Activated CD4-positive, alpha-beta T cell treated with anti-CD3 and anti-CD28 coated beads, Interleukin-10, Interleukin-2, amounts not matched to agents 100 ng/mL and 50 ng/mL, durations not matched to agents 16 hours and 8 hours (primary cell): ENCODE measurements at places on chromosomes 7 and 10.

GRCh38 chr10:51729822-51730555 lies 30.6 kb upstream of the CSTF2T start:
- DNase-seq: no peak

DNA sequence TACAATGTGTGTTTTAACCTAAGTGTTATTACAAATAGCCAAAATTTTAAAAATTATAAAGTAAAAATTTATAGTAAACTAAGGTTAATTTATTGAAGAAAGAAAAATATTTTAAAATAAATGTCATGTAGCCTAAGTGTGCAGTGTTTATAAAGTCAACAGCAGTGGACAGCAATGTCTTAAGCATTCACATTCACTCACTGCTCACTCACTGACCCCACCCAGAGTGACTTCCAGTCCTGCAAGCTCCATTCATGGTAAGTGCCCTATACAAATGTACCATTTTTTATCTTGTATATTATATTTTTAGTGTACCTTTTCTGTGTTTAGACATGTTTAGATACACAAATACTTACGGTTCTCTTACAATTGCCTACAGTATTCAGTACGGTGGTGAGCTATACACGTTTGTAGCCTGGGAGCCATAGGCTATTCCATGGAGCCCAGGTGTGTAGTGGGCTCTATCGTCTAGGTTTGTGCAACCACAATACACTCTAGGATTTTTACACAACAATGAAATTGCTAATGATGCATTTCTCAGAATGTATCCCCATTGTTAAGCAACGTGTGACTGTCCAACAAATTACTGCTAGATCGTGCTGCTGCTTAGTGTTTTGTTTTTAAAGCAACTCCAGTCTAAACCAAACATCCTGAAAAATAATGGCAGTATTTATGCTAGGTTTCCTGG lies 108.9 kb upstream of the NAMPT start:
- DNase-seq: no peak

GRCh38 chr7:101778026-101778580 lies 39.3 kb upstream of the CUX1 start:
- no peak for DNase-seq

DNA sequence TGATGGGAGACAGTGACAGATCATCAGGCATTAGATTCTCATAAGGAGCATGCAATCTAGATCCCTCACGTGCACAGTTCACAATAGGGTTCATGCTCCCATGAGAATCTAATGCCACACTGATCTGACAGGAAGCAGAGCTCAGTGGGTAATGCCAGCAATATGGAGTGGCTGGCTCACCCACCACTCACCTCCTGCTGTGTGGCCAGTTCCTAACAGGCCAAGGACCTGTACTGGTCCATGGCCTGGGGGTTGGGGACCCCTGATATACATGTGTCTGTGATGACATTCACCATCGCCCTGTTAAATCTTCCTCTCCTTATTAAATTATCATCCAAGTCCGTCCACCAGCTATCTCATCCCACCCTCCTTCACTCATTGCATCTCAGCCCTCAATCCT lies 118.4 kb downstream of the TEX36 start:
- no peak for DNase-seq

DNA sequence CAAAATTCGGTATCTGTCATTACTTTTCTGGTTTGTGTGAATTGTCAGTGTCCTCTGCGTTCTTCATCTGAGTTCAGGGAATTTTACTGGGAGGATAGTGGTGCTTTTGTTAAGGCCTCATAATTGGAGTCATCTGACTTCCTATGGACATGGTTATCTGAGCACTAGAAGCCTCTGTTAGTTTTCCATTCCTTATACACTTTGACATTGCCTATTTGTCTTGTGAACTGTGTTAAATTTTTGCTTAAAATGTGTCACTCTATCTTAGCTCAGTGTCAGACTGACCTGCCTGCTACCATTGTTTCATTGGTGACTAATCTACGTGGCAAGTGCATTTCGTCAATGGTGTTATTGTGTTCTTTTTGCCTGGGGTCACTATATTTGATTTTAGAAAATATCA lies 253.3 kb downstream of the SEMA3A start:
- no peak for DNase-seq

DNA sequence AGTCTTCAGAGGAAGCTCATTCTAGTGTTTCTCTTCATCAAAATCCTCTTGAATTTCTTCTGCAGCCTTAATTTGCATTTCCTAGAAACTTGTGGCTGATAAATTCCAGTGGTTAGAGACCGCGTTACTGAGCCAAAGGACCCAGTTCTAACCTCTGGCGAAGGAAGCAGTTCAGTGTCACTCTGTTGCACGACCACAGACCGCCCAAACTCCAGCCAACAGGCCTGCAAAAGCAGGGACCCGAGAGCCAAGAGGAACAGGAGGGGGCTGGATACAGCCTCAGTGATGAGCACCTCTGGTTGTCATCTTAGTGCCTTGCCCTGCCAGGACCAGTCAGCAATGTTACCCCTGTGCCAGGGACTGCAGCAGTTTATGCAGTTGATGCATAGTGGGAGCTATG lies 70.0 kb downstream of the AFAP1L2 start:
- no peak for DNase-seq

- no peak for DNase-seq
Measured at GRCh38 chr7:118872568-118872967, 648.1 kb downstream of the ANKRD7 start.
